NCI-H1092 treated with DMSO at 0.1 percent for 48 hours (cell line): ENCODE measurements at places on chromosomes 1 and 21.

DNA sequence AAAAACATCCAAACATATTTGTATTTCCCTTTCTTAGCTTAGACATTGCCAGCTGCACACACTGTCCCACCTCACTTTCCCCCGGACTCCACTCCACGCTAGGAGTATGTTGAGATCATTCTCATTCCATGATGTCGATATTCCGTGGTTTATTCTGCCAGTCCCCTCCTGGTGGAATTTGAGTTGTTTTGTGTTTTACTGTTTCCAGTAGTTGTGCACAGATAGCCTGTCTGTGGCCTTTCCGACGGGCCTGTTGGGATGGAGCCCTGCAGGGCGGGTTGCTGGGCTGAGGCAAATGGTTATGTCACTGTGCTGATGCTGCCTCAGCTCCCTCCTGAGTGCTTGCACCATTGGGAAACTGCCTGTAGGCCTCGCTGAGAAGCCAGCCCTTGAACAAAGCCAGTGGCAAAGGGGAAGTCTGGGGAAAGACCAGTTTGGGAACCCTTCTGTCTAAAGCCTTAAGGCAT lies 12.8 kb downstream of the TRAPPC10 start:
- DNase-seq = no peak

GRCh38 chr1:234780112-234780511 lies 170.1 kb upstream of the IRF2BP2 start:
- no peak for DNase-seq

DNA sequence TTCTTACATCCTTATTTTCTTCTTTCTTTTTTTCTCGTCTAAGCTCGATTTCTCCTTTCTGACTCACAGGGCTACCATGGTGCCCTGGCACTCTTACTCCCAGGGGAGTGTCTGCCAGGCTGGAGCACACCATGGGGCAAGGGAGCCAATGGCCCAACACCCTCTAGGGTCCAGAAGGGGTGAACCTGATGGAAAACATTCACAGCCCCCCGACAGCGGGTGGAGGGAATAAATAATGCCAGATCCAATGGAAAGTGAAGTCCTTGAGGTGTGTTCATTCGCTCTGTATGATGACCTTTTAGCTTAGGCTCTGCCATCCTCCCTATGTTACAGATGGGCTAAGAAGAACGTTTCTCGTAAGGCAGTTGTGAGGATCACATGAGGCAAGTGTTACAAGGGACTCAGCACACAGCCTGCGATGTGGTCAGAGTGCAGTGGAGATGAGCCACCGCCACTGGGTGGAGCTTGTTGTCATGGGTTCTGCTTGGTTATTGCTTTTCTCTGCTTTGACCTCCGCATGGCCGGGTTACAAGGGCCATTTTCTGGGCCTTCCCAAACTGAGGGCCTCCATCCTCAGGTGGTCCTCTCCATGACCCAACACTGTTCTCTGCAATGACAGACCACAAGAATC lies 3.5 kb upstream of the FCMR start:
- DNase-seq = no peak

DNA sequence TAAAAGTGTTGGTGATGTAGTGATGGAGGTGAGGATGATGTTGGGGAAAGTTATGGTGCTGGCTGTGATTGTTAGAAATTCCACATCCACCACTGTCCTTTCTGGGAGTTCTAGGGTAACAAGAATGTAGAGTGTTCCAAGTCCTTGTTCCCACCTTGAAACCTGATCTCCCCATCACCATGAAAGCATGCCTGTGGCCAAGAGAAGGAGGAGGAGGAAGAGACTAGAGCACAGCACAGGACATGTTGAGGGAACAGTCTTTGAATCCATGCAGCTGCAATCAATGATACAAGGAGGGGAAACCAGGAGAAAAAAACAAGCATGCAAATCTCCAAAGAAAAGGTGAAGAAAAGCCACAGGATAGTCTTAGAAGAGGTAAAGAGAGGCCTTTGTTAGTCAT lies 45.9 kb upstream of the ARTN start:
- DNase-seq = no peak

DNA sequence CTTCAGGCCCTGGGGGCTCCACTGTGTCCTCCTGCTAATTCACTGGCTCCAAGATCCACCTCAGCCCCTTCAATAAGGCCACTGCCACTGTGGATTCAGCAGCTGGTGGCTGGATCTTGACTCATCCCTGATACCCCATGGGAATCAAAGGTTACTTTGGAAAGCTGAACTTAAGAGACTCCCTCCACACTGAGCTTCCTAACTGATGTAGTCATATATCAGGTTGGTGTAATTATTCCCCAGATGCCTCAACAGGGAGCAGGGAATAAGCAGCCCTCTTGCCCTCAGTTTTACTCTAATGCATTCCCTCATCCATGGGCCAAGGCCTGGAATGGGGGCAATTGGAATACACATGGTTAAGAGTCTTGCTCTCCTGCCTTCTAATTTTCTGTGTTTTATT lies 164.6 kb downstream of the FASLG start:
- DNase-seq = no peak

GRCh38 chr1:228460821-228461220 lies 26.4 kb upstream of the RNF187 start:
- no peak for DNase-seq
